ENCODE measurements at places on chromosomes 12 and 14.
A peak's percentile ranks its signal among the peaks of the same experiment; 100 is the strongest.

DNA sequence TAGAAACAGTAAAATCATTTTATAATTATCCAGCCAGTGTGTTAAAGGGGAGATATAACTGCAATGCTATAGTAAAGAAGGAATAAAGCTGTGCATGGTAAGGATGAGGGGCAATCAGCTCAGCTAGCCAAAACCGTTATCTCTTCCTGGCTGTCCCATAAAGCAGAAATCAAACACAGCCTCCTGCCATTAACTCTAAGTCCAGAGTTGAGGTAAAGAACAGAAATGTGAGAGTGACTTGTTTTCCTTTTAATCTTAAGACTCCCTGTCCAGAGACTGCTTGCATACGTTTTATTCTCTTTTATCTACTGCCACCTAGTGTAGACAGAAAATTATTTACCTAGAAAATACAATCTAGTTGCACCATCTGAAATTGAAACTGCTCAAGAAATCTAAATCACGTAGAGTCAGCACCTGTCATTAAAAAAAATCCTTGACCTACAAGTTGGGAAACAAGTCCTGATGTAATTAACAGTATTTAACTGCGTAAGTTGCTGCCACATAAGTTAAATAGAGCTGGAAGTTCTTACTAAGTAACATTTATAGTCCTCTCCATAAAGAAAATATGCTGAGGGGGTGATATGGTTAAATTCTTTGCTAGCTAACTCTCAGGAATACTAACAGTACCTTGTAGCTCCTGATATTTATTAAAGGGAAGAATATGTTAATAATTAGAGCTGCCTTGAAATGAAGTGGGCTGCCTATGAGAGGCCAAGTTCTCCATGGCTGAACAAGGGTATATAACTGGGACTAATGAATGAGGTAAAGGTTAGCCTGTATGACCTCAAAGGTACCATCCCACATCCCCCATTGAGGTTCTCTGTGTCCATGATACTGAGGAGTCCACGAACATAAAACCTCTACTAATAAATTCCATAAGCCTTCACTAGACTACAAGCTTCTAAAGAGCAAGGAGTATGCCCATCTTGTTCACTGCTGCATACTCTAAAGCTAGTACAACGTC lies 62.7 kb downstream of the GALNT4 start:
- no peak for DNase-seq

- no peak for DNase-seq
Measured at GRCh38 chr12:55654511-55655214, 18.0 kb downstream of the OR10P1 start.

DNA sequence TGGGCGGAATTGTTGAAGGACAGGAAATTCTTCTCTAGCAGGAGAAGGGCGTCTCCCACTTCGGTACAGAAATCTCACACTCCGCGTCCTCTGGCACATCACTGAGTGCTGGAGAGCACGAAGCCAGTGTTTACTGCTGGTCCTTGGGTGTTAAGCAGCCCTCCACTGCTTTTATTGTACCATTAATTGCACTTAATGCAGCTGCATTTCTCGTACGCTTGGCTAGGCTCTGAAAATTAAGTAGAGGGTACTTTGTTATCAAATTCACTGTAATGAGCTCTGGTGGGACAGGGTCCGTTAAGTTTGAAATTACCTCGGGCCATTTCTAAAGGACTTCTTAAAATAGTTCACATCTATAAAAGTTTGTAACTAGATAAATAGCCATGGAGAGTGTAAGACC lies 411.2 kb downstream of the NPAS3 start:
- DNase-seq, result no peak

DNA sequence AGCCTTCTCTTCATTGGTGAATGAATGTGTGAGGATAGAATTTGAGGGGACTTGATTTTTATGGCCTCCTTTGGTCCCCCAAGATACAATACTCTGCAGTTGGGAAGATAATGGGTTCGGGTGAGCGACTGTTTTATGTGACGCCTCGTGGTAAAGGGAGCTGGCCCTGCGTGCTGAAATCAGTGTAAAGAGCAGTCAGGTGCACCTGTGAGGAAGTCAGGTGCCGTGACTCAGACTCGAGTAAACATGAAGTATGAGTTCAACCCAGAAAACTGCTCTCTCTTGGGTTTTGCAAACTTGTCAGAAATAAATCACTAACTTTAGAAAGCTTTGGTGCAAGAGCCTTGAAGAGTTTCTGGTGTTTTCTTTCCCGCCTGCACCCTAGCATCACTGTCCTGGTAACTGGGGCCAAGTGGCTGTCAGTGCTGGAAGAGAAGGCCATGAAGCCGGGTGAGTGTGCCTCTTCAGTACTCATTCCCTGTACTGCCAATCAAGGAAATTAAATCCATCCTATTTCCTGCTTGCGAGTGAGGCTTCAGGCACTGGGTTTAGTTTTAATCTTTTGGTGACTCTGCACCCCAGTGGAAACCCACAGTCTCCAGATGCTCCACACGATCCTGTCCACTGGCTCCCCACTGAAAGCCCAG lies 59.2 kb downstream of the AACS start:
- DNase-seq, result no peak

- DNase-seq, result no peak
Measured at GRCh38 chr12:99259040-99259934, 388.3 kb upstream of the GARIN6 start.

GRCh38 chr14:99519931-99520421 lies 38.8 kb downstream of the CCNK start:
- DNase-seq, result no peak

GRCh38 chr12:82690006-82690405 lies 3.3 kb downstream of the TMTC2 start:
- no peak for DNase-seq

GRCh38 chr12:39975374-39975918 lies 130.4 kb downstream of the SLC2A13 start:
- no peak for DNase-seq

GRCh38 chr14:64387232-64387781 lies 846 bp upstream of the MTHFD1 start:
- no peak for DNase-seq

GRCh38 chr12:6821591-6822425 lies at the start of gene GPR162:
Gene GPR162, plus strand, starts transcription at chr12:6821821. Its CDS starts 2,078 bp downstream, at chr12:6823899.
- DNase-seq, result no peak

- DNase-seq, result no peak
Measured at GRCh38 chr12:121057794-121058193, 18.7 kb upstream of the OASL start.

DNA sequence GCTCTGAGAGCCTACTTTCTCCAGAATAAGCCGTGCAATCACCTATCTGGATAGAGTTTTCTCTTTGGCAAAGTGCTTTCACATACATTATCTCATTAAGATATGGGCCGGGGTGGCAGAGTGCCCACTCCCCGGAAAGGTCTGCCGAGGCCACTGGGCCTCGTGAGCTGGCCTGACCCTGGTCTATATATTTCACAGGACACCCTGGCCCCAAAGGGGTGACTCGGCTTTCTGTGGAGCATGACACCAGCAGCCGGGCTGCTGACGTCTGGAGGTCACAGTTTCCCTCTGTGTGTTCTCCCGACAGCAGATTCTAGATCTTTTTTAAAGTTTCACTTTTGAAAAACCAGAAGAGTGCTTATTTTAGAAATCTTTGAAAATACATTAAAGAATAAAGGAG lies 27.9 kb upstream of the ATP2A2 start:
- DNase-seq, result no peak

- DNase-seq, result no peak
Measured at GRCh38 chr12:131991816-131992430, 42.2 kb downstream of the EP400 start.

DNA sequence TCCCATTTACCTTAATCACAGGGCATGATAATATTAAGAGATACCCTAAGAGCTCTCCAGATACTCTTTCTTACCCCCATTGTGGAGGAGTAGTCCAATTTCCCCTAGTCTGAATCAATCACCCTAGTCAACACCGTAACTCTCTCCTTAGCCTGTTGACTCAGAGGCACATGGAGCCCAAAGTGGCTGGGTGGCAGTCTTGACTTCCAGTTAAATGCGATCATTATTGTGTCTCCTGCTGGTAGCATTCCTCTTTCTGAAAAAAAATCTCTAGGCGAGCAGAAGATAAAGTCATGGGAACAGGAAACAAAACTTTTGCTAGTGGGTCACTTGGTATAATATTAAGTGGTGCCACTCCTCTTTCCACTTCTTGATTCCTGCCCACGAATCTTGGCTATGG lies 46.4 kb downstream of the EMP1 start:
- no peak for DNase-seq

DNA sequence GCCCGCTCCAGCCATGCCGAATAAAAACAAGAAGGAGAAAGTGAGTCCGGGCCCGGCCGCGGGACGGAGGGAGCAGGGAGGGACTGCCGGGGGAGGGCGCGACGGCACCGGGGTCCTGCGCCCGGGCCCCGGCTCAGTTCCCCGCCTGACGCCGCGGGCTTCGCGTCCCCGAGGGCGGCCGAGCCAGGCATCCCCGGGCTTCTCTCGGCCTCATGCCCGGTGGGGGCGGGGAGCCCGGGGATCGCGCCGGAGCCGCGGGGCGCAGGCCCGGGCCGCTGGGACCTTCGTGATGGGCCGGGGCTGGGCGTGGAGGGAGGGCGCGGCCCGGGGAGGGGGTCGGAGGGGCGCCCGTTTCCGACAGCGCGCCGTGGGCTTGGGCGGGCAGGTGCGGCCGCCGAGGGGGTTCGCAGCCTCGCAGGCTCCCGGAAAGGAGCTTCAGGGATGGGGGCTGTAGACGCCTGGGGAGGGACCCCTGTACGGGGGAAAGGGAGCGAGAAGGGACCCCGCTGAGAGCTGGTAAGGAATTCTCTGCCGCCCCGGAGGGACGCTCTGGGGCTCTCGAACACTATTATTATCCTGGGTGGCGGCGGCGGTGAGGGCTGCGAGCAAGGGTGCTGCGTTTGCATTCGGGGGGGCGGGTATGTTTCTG lies 496 bp downstream of the PPP2R5C start:
- peak; percentile 47 for DNase-seq

- DNase-seq, result peak; percentile 22
Measured at GRCh38 chr12:94150240-94151121, 2.1 kb downstream of the PLXNC1 start.

GRCh38 chr12:52054231-52054832 lies 3.1 kb downstream of the NR4A1 start:
- DNase-seq, result no peak

DNA sequence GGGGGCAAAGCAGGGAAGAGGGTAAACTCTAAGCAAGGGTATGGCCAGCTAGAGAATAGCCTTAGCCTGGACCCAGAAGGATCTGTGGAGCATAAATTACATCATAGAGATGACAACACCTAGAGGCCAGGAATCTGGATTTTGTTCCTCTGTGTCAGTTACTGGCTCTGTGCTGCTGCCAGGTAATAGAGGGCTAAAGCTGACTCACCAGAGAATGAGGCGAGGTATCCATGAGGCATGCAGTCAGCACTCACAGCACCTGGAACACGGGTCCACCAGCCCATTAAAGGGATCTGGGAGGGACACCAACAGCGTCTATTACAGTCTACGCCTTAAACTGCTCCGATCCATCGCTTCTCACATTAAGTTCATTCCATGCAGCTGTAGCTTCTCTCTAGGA lies 74.9 kb upstream of the CMKLR1 start:
- DNase-seq, result no peak

- no peak for DNase-seq
Measured at GRCh38 chr14:63155511-63156185, 48.6 kb upstream of the RHOJ start.

- no peak for DNase-seq
Measured at GRCh38 chr12:101941306-101942249, 64.2 kb downstream of the DRAM1 start.

DNA sequence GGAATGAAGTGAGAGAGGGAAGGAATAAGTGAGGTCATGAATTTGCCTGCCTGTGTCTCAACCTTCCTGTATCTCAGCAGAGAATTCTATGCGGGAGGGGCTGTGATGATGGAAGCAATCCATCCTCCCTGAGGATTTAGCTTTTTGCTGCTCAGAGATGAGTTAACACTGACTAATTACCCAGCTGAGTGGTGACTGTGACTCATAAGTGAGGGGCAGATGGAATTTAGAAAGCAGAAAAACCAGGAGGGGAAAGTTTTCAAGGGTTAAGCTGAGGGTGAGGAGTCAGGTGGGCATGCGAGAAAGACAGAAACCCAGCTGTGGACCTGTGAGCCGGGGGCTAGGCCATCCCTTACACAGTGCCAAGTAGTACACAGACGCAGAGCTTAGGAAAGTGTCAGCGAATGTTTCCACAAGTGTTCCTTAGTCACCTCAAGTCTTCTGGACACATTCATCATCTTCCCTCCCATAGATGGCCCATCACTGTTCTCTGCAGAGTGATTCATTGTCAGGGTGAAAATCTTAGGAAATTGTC lies 277.9 kb downstream of the IPO8 start:
- no peak for DNase-seq
